ENCODE measurements at places on chromosomes 3 and 15.

DNA sequence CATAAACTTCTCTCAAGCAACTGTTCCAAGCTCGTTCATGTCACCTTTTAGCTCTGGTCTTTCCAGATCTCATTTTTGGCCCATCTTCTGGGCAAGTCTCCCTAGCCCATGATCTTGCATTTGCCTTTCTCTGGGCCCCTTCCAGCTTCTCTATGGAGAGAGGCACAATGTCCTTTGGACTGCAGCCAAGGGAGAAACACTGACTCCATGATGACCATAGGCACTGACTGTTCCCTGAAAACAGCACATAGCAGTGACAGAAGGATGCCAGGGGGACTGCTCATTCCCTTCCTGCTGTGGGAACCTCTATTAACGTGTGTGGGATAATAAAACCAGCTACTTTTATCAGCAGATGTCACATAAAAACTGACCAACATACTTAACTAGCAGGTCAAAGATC lies 60.3 kb downstream of the STRIT1 start:
- DNase-seq: no peak

DNA sequence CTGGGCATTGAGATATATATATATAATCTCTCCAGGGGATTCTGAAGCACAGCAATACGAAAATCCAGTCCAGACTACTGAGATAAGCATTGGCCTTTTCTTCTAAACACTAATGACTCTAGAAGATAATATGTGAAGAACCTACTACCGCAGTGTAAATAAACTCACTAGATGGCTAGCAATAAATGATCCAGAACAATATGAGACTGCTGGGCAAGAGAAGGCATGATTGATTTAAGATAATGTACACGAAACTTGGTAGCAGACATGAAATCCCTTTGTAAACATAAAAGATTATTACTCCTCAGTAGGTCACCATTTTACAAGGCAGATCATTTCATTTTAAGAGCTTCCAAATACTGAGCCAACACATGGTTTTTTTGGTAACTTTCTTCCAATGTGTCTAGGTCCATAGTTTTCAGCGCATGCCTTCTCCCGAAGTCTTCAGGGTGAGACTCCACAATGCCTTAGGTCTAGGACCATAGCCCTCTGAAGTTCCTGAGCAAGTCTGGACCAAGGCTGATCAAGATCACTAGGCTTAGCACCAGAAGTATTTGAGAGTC lies 193.2 kb downstream of the LRRN1 start:
- DNase-seq: no peak

DNA sequence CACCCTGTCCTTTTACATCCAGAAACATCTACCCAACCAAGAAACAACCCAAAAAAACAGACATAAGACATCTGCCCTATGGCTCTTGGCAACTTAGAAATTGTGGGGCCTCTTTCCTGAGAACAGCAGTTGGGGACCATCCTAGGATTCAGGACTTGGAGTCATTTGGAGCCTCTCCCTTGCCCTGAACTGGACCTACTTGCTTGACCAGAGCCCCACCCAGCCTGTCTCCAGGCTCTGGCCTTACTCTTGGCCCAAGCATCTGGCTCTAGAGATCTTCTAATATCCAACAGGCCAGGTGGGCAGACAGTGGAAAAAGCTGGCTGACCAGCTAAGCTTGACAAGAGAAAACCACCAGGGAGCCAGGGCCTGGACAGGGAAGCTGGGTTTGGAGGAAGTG lies 99.1 kb upstream of the C2CD4B start:
- no peak for DNase-seq

GRCh38 chr3:37287776-37288175 lies 113.4 kb upstream of the LRRFIP2 start:
- no peak for DNase-seq

GRCh38 chr3:102295756-102296155 lies 139.1 kb upstream of the ZPLD1 start:
- no peak for DNase-seq

DNA sequence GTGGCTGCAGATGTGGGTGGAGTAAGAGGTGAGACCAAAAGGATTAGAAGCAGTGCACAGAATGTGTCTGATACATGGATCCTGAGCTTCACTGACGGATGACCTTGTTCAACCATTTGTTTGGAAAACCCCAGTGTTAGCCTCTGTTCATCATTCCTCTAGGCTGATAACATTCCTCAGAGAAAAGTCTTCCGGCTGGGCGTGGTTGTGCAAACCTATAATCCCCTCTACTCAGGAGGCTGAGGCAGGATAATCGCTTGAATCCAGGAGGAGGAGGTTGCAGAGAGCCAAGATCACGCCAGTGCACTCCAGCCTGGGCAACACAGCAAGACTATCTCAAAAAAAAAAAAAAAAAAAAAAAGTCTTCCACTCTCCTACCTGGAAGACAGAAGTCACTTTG lies 23.1 kb upstream of the CHD2 start:
- no peak for DNase-seq

DNA sequence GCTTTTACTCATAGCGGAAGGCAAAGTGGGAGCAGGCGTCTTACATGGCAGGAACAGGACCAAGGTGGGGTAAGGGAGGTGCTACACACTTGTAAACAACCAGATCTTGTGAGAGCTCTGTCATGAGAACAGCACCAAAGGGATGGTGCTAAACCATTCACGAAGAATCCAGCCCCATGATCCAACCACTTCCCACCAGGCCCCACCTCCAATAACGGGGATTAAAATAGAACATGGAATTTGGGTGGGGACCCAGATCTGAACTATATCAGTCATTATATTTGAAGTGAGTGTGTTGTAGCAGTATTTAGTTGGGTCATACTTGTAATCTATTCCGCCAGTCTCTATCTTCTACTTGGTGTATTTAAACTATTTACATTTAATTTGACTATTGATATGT lies 190.9 kb downstream of the RPLP1 start:
- no peak for DNase-seq

GRCh38 chr15:68819495-68820294 lies 1.0 kb downstream of the ANP32A start:
- DNase-seq: no peak

DNA sequence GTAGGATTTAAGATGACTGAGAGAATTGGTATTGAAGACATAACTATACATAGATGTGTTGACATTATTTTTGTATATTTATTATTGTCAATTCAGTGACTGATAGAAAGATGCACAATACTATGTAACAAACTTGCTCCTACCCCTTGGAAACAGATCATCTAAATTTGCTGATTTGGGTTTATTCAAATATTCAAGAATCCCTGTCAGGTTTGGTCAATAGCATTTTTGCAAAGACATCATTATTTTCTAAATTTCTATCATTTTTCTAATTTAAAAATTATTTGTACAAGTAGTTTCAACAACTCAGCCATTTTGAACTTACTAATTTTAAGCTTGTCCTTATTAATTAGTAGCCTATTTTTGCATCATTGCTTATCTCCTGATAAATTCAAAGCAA lies 1463.4 kb downstream of the SI start:
- DNase-seq: no peak

DNA sequence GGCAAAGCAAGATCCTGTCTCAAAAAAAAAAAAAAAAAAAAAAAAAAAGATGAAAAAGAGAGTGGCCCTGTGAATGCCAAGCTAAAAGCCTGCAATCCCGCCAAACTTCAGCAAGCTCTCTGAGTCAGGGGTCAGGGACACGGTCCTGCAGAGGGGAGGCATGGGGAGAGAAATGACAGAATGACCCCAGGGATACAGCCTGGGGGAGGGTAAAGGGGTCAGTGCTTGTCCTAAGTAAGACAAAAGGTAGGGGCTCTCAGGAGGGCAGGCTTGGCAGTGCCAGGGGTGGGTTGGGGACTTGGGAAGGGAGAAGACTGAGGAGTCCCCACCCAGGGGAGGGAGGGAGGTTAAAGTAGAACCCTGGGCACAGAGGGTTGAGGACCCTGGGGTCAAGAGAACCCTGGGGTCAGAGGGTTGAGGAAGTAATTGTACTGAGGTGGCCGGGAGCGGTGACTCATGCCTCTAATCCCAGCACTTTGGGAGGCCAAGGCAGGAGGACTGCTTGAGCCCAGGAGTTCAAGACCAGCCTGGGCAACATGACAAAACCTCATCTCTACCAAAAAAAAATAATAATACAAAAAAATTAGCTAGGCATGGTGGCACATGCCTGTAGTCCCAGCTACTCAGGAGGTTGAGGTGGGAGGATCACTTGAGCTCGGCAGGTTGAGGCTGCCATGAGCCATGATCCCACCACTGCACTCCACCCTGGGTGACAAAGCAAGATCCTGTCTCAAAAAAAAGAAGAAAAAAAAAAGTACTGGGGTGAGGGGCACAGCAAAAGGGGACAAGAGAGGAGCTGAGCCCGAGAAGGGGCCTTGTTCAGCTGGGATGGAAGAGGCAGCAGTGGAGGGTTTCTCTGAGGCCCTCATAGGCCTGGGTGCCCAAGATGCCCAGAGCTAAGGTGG lies 5.2 kb upstream of the SEMA3B start:
- DNase-seq: no peak

- DNase-seq: no peak
These were observed 17.4 kb upstream of the CACNA2D2 start for GRCh38 chr3:50520849-50521248.

GRCh38 chr3:37040231-37040630 lies 46.9 kb downstream of the MLH1 start:
- no peak for DNase-seq

DNA sequence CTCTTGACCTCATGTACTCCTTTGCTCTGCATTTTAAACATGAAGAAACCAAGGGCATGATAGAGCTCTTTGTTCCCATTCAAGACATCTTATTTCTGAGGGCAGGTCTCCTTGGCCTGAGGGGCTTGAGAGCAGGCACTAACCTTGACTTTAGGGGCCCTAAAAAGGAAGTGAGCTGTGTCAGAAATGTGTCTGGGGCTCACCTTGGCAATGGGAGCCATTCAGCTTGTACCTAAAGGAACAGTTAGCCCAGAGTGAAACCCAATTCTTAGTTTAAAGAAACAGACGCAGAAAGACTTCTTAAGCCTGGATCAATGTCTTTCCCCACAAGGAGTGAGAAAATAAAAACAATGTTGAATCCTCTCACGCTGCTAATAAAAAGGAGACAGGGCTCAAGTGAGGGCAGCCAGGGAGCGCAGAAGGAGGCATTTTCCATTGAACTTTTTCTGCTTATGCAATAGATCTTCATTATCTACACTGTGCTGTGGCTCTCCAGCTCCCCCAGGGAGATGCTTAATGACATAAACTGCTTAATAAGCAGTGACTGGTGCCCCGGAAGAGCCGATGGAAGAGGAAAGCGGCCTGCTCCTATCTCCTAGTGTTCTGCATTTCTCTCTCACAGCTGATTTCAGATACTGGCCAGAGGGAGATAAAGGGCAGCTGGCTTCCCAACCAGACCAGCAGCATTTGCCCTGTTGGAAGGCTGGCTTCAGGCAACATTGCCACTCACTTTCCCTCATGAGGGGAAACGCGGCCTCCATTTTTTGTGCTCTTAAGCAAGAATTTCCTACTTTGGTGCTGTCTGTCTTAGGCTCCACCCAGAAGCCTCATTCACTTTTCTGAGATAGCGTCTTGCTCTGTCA lies 152.0 kb downstream of the OPA1 start:
- no peak for DNase-seq

GRCh38 chr3:182258538-182259177 lies 534.6 kb upstream of the ATP11B start:
- DNase-seq: no peak

- no peak for DNase-seq
These were observed 131.1 kb upstream of the ABHD17C start for GRCh38 chr15:80564056-80564455.

GRCh38 chr15:90412356-90413194 lies 24.5 kb downstream of the IQGAP1 start:
- DNase-seq: no peak

DNA sequence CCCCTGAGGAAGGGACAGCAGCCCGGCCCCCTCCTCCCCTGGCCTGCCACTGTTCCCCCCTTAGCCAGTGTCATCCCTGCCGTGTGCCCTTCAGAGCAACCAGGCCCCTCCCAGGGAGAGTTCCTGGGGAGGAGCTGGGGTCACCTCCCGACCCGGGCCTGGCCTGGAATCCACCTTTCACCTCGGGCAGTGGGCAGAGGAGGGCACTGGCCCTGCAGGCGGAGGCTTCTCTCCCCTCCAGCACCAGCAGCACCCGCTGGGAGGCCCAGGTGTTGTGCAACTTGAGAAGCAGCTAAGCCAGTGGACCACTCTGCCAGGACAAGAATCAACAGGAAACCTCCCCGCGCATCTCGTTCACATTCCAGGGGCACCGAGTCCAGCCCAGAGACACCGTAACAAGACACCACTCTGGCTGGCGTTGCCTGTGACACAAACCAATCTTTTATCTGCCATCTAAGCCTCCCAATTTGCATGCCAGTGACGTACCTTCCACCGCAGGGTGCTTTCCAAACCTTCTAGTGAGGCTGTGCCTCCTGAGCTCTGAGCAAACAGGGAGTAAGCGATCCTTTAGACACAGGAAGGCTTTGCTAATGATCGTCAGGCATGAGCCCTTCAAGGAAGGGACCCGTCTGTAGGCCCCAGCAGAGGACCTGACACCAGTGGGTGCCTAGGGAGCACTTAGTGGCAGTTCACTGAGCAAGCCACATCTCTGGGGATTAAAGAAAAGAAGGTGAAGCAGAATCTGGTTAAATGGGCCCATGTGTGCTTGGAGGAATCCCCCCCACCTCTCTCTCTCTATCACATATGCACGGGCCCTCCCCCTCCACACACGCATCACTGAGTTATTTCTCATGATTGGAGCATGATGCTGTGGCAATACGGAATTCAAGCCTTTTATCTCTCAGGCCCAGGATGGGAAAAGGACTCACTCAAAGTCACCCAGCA lies 98.9 kb upstream of the TLE3 start:
- no peak for DNase-seq

GRCh38 chr15:34721802-34722438 lies 32.9 kb downstream of the GJD2 start:
- no peak for DNase-seq

DNA sequence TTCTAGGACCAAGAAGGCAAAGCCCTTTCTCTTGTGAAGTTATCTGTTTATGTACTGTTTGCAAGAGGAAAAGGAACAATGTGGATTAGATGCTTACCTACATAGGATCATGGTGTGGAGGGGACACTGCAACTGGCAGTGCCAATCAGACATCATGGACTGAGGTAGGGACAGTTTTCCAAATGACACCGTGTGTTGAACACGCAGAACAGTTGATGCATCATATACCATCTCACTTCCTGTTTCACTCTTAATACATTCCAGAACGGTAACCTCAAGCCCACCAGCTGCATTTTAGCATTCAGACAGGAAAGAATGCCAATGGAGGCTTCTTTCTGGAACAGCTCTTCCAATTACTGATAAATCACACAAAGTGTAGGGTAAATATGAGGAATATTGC lies 397.7 kb upstream of the LMCD1 start:
- no peak for DNase-seq

DNA sequence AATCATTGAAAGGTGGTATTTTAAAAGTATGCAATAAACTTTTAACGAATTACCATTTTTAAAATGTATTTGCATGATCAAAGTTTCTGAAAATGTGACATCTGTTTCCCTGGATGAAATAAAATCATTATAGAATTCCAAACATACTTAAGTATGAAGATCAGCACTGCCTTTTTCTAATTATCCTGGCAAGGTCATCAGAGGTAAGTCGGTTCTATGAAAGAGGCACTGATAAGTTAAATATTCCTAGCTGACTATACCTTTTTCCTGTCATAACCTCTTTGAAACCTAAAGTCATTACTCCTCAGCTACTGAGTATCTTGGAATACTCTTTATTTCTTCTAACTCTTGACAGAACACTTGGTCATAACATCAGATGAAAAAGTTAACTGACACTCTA lies 406.1 kb upstream of the ALCAM start:
- DNase-seq: no peak

- no peak for DNase-seq
These were observed 248.7 kb upstream of the IL12A start for GRCh38 chr3:159739969-159740368.

GRCh38 chr3:119227070-119227850 lies 13.4 kb downstream of the B4GALT4 start:
- DNase-seq: no peak

- DNase-seq: no peak
These were observed 45.7 kb upstream of the LCTL start for GRCh38 chr15:66611257-66612053.
